Left colon (tissue), 2 donors: ENCODE measurements at places on chromosomes 7 and 10.

DNA sequence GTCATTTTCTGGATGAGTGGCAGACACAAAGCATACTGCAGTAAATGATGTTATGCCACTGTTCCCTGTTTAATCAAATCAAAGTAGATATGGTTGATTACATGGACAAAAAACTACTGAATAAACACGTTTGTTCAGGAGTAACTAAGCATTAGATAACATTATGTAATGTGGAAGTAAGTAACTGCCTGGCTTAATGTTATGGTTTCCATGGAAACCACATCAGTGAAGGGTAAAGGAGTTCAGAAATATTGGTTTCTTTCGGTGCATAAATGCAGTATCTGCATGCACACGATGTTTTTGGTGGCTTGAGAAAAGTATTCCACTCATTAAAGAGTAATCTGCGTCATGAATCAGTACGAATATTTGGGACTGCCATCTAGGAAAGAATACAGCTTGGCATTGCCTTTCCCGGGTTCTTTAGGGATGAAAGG is 131.3 kb upstream of the PRKCQ start:
- no peak for DNase-seq

DNA sequence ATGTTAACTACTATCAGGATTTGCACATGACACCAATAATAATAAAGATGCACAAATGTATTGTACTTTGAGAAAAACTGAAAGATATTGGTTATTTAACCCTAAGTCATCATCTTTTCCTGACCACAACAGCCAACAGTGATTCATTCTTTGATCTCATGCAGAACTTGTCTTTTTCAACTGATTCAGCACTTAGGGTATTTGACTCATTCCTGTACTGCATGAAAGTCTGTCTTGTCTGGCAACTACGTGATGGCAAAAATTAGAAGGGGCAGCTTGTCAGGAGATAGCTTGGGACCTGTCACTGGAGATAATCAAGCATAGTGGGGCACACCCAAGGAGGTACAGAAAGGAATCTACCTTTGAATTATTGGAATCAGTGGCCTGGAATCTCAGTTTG is 77.8 kb upstream of the LRRC17 start:
- DNase-seq = no peak

DNA sequence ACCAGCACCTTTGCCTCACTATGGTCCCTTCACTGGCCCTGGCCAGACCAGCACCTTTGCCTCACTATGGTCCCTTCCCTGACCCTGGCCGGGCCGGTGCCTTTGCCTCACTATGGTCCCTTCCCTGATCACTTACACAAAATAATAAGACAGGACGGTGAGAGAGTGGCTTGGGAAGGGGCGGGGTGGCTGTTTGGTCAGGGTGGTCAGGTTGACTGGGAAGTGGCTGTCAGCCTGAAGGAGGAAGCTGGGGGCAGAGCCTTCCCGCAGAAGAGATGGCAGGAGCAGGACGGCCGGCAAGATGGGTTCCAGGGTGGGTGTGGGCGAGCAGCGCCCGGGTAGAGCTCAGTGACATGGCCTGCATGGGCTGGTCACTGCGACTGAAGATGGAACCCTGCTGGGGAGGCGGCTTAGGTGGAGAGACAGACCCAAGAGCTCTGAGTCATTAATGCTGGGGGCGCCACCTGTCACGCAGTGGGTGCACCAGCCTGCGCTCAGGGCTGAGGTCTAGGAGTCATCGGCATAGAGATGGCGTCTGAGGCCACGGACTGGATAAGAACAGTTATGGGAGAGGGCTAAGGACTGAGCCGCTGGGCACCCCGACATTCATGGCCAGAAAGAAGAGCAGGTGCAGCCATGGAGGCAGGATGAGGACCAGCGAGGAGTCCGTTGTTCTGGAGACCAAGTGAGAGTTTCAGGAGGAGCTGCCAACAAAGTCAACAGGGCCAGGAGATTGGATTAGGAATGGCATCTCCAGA is 91.8 kb downstream of the CHST15 start:
- DNase-seq = peak; percentile 21

DNA sequence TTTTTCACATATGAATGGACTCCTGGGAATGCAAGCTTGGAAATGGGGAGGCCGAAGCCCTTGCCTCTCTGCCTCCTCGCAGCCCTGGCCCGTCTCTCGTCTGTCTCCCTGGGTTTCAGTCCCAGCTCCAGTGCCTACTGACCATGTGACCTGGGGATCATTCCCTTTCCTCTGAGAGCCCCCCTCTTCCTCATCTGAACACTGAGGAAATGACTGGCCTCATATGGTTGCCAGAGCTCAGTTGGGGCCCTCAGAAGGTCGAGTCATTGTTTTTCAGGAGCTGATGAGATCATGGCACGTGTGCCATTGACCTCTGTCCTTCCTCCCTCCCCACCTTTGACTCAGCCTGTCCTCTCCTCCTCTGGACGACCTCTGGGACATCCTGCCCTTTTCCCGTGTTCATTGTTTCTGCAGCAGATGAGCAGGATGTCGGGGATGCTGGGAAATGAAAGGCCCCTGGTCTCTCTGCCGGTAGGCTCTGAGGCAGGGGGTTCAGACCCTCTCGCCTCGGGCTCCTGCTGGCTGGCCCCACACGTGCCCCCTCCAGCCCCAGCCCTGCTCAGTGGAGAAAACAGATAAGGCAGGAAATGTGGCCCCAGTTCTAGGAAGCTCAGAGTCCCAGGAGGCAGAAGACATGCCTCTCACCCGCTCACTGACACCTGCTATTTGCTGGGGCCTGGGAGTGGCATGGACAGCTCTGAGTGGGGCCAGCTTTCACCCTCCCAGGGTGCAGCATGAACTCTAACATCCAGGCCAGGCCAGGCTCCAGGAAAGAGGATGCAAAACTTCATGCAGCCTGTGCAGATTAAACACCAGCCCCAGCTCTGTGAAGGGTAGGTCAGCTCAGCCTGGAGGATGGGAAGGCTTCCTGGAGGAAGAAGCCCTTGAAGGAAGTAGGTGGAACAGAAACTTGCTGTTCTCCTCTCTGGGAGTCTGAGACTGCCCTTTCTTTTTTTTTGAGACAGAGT is 8.3 kb upstream of the PPP1R35 start:
- DNase-seq = peak; percentile 11

- DNase-seq = no peak
Observed at GRCh38 chr7:140876519-140877248, 48.0 kb downstream of the BRAF start.

- no peak for DNase-seq
Observed at GRCh38 chr10:8061274-8062211, 7.1 kb downstream of the GATA3 start.

DNA sequence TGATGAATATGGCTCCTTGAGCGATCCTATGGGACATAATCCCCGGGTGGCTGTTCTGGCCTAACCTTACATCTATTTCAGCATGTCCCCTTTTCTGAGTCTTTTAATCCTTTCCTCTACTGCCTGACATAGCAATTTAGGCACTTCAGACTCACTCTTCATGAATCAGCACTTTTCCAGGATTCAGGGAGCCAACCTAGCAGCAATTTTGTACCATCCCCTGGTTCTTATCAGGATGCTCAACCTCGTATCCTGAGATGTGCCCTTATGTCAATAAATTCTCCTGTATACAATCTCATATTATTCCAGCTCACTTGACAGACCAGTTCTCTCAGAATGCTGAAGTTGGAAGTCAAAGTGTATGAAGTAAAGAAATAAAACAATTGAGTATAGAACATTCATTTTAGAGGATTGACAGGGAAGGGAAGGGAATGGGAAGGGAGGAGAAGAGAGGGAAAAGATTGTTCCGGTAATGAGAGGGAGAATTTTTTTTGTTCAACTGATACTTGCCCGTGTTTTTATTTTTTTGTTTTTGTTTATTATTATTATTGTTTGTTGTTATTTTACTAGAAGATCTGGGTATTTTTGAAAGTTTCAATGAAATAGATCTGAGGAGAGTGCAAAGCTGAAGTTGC is 8.2 kb upstream of the ZC3HAV1 start:
- DNase-seq = no peak

- no peak for DNase-seq
Observed at GRCh38 chr10:127600479-127600878, 51.4 kb downstream of the NPS start.

DNA sequence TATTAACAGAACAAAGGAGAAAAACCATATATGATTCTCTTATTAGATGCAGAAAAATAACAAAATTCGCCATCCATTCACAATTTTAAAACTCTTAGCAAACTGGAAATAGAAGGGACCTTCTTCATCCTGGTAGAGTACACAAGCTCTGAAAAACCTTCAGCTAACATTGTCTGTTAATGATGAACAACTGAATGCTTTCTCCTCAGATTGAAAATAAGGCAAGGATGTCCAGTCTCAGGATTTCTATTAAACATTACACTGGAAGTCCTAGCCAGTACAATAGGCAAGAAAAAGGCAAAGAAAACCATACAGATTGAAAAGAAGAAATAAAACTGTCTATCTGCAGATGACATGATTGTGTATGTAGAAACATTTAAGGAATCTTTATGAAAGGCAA is 16.0 kb upstream of the CCNY start:
- DNase-seq = no peak

- no peak for DNase-seq
Observed at GRCh38 chr10:20271490-20271889, 455.3 kb downstream of the PLXDC2 start.

DNA sequence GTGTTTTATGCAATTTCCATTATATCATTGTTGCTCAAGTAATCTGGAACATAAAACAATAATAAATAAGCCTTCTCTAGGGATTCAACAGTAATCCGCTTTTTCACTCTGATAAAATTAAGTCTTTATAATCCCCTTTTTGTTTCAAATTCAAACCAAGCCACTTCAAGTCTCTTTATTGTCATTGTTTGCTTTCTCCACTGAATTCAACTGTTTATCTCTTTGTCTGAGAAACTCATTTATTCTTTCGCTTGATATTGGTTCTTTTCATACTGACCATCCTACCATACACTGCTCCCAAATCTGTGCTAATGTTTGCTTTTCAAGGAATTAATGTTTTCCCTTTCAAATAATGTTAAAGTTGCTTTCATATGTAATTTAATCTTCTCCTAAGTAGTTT is 550.4 kb upstream of the PCDH15 start:
- no peak for DNase-seq

DNA sequence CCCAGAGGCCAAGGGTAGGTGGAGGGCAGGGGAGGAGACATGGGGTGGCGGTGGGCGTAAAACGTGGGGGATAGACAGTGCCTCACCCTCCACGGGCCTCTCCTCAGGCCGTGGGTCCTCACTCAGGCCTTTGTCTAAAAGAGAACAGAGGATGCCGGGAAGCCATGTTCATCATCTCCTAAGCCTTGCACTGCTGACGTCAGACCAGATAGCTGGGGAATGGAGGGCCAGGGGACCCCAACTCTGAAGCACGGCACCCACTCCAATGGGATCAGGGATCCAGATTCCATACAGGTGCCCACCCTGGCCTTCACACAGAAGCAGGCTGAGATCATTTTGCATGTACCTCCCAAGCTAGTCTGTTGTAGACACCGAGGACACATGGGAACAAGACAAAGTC is 83.4 kb upstream of the TMEM248 start:
- DNase-seq = no peak

DNA sequence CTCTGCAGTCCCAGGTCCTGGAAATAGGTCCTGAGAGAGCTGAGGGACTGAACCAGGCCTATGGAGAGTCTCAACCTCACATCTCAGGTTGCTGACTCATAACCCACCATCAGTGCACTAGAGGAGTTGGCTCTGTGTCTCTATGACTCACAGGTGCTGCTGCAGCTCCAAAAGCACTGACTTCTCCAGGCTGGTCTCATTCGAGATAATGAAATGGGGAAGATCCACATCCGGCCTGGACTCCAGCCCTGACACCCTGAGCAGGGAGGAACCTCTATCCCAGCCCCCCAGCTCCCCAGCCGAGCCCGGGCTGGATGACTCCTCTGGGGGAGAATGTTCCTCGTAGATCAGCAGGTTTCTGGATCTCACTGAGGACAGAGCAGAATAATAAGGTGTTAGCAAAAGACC is 35.5 kb upstream of the DGKI start:
- no peak for DNase-seq

DNA sequence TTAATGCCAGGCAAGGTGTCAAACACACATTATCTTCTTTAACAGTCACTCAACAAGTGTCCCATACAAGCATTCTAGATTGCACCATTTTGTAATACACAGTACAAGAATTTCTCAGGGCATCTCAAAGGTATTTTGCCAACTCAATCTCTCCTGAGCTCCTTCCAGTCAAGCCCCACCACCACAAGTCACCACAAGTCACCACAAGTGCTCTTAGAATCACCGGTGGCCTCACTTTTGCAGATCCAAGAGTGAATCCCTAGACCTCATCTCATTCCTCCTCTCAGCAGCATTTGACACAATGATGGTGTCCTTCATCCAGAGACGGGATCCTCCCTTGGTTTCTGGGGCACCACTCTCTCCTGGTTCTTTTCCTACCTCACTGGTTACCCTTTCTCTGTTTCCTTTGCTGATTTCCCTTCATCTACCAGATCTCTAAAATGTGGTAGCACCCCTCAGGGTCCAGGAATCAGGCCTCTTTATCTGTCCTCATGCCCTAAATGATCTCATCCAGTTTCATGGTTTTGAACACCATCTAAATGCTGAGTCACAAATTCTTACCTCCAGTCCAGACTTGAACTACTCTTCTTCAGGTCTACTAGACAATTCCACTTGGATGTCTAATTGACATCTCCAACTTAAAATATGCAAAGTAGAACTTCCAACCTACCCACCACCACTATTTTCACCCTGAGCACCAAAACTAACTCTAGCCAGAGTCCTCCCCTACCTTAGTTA is 26.9 kb downstream of the VPS41 start:
- no peak for DNase-seq

DNA sequence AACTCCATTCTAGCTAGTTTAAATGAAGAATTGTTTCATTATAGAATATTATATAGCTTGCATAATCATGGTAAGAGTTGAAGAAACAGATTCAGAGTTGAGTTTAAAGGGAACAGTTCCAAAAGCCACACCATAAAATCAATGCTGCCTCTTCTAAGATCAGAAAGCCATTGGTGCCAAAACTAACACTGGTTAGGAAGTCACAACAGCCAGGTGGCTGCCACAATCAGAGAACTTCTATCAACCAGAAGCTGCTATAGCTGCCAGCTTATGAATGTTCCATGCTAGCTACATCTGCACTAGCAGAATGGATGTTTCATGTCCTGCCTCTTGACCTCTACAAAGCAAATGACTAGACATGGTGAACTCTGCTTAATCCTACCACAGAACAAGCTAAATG is 583.1 kb upstream of the LRRN3 start:
- no peak for DNase-seq

DNA sequence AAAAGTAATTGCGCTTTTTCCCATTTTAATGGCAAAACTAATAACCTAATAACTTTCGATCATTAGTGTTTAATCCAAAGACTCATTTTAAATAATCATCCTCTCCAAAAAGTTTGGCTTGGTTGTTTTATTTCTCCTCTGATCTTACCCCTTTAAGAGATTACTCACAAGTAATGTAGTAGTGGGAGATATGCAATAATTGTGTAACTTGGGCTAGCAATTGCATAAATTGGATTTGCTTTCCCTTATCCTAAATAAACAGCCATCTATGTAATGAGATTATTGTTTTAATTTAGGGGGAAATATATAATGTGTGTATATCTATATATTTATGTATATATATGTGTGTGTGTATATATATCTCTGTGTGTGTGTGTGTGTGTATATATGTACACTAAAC is 82.5 kb downstream of the RNLS start:
- DNase-seq = no peak

GRCh38 chr10:98115031-98115787 is 19.2 kb upstream of the R3HCC1L start:
- no peak for DNase-seq
